Activated CD8-positive, alpha-beta memory T cell treated with anti-CD3 and anti-CD28 coated beads, Interleukin-2, amount 50 U/mL, for 4 hours (primary cell): ENCODE measurements at places on chromosomes 5 and 9.

GRCh38 chr9:89718176-89718575 lies 113.4 kb downstream of the GADD45G start:
- no peak for DNase-seq

DNA sequence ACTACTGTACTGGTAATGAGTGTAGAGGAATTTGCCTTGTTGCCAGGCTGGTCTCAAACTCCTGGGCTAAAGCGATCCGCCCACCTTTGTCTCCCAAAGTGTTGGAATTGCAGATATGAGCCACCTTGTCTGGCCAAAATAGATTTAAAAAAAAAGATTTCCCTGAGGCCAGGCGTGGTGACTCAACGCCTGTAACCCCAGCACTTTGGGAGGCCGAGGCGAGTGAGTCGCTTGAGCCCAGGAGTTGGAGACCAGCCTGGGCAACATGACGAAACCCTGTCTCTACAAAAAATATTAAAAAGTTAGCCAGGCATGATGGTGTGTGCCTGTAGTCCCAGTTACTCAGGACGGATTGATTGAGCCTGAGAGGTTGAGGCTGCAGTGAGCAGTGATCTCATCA lies 62.5 kb downstream of the IPO11 start:
- no peak for DNase-seq

DNA sequence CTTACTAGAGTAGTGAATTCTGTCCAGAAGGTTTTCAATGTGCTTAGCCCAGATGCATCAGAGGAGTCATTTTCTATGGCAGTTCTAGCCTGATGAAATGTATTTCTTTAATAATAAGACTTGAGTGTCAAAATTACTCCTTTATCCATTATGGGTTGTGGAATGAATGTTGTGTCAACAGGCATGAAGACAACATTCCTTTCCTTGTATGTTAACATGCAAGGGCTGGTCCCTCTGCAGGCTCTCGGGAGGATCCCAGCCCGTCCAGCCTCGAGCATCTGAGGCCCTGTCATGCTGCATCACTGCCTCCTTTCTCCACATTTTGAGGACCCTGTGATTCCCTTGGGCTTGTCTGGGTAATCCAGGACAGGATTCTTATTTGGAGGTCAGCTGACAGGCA lies 42.9 kb upstream of the FAM120AOS start:
- DNase-seq, result no peak

GRCh38 chr5:24742334-24742733 lies 97.6 kb upstream of the CDH10 start:
- DNase-seq, result no peak

GRCh38 chr9:76037587-76038225 lies 147.2 kb downstream of the PCSK5 start:
- no peak for DNase-seq

GRCh38 chr5:94769996-94770395 lies 151.5 kb downstream of the SLF1 start:
- no peak for DNase-seq

DNA sequence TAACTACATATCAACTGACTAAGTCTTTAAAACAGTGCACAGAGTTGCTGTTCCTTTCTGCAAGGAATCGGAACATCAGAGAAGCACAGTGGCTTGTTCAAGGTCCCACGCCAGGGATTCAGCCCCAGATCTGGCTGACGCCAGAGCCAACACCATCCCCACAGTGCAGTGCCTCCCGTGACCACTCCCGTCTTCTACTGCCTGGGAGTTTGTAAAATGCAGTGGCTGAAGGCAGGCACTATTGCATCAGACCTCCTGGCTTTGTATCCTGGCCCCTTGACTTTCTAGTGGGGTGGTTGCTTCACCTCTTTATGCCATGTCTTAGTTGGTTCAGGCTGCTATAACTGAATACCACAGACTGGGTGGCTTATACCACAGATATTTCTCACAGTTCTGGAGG lies 131.0 kb downstream of the NSG2 start:
- DNase-seq, result no peak

- no peak for DNase-seq
Measured at GRCh38 chr9:121073038-121073437, 1.7 kb upstream of the CNTRL start.

- no peak for DNase-seq
Measured at GRCh38 chr9:93461414-93461743, 8.0 kb upstream of the FAM120AOS start.

- DNase-seq, result no peak
Measured at GRCh38 chr9:37948417-37948980, 44.6 kb upstream of the SLC25A51 start.

- no peak for DNase-seq
Measured at GRCh38 chr5:154442801-154443200, 3.0 kb upstream of the SAP30L start.

DNA sequence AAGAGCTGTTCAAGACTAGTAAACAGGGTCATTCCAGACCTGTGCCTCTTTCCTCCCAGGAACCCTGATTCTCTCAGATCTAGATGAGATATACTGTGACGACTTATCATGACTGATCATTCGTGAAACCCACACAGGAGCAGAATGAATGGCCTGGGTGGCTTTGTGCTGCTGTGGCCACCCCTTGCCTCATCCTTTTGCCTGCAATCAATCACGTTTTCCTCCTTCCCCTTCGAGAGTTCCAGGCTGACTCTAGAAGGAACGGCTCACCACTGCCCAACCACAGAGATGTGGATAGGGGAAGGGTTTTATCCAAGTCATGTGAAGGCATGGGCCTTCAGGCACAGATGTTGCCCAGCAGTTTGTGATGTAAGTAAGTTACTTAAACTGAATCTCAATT lies 5.8 kb downstream of the ANXA6 start:
- no peak for DNase-seq

- no peak for DNase-seq
Measured at GRCh38 chr9:69895185-69895584, 74.6 kb downstream of the CFAP95 start.

- DNase-seq, result no peak
Measured at GRCh38 chr5:76766746-76767145, 50.8 kb downstream of the F2R start.

- no peak for DNase-seq
Measured at GRCh38 chr9:20985851-20986600, 45.4 kb downstream of the HACD4 start.

DNA sequence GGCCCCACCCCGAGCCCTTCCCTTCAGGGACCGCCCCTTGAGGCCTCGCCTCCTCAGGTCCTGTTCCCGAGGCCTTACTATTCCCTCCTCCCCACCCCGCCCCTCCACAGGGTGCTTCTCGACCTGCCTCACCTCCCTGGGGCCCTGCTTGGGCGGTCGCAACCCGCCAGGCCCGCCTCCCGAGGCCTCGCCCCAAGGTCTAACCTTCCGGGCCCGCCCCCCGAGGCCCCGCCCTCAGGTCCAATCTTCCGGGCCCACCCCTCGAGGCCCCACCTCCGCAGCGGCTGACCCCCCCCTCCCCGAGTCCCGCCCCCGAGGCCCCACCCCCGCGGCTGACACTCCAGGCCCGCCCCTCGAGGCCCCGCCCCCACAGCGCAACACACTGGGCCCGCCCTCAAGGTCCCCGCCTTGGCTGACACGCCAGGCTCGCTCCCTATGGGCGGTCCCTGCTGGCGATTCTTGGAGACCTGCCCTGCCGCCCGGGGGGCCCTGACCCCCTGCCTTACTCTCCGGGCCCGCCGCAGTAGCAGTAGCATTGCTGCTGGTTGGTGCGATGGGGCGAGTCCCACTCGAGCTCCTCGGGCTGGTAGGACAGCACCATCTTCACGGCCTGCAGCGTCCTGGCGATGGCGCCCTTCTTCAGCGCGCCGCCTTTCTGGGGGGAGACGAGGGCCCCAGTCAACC lies 8.2 kb downstream of the PHF19 start:
- peak; percentile 97 for DNase-seq

DNA sequence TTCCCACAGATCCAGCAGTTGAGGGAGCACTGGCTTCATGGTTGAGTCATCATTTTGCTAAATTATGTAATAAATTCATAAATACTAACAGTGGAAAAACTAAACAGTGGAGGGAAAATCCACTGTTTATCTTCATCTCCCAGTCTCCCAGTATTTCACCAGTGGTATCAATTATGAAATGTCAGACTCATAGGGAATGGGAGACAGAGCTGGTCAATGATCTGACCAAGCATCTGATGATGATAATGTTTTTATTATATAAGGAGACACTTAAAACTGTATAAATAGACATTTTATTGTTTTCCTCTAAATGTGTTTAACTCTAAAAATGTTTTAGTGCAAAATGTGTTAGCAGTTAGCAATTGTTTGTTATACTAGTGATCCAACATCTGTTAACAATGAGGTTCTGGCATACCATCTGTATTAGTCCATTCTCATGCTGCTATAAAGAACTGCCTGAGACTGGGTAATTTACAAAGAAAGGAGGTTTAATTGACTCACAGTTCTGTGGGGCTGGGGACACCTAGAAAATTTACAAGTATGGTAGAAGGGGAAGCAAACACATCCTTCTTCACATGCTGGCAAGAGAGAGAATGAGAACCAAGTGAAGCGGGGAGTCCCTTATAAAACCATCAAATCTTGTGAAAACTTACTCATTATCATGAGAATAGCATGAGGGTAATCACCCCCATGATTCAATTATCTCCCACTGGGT lies 11.8 kb upstream of the REEP5 start:
- DNase-seq, result no peak

DNA sequence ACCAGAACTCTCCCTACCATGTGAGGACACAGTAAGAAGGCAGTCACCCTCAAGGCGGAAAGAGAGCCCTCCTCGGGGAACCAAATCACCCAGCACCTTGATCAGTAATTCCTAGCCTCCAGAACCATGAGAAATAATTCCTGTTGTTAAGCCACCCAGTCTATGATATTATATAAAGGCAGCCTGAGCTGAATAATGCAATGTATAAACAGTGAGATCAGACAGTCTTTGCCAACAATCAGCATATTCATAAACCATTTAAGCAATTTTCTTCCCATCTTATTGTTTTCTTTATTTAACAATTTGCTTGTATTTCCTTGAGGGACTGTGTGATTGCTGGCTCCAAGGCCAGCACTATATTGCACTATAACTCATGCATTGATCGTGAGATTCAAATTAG lies 144.4 kb upstream of the DAPK1 start:
- no peak for DNase-seq

DNA sequence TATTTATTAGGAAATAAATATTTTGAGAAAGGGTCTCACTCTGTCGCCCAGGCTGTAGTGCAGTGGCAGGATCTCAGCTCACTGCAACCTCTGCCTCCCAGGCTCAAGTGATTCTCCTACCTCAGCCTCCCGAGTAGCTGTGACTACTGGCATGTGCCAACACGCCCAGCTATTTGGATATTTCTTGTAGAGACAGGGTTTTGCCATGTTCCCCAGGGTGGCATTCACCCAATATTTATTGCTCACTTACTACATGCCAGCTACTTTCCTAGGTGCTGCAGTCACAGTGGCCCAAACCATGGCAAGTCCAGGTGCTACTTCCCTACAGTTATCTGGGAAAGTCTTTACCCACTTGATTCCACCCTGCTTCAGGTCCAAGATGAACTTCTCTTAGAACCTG lies 8.3 kb upstream of the MED7 start:
- no peak for DNase-seq

DNA sequence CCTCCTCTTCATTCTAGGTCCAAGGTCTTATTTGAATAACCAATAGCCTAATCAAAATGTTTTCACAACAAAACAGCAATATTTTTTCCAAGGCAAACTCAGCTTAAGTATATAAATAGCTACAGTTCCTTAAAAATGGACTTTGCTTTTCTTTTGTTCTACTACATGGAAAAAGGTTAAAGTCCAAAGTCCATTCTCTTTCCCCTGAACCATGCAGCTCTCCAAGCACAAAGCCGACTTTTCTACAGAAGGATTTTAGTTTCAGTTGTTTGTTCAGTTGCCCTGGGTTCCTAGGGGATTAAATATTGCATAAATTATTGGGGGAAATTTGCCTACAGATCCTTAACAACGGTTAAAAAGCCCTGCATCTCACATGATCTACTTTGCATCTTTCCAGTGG lies 677.0 kb upstream of the KLF4 start:
- no peak for DNase-seq

- DNase-seq, result no peak
Measured at GRCh38 chr5:57445006-57445704, 37.5 kb downstream of the ACTBL2 start.

GRCh38 chr5:157571357-157571827 lies 4.2 kb downstream of the ADAM19 start:
- no peak for DNase-seq

DNA sequence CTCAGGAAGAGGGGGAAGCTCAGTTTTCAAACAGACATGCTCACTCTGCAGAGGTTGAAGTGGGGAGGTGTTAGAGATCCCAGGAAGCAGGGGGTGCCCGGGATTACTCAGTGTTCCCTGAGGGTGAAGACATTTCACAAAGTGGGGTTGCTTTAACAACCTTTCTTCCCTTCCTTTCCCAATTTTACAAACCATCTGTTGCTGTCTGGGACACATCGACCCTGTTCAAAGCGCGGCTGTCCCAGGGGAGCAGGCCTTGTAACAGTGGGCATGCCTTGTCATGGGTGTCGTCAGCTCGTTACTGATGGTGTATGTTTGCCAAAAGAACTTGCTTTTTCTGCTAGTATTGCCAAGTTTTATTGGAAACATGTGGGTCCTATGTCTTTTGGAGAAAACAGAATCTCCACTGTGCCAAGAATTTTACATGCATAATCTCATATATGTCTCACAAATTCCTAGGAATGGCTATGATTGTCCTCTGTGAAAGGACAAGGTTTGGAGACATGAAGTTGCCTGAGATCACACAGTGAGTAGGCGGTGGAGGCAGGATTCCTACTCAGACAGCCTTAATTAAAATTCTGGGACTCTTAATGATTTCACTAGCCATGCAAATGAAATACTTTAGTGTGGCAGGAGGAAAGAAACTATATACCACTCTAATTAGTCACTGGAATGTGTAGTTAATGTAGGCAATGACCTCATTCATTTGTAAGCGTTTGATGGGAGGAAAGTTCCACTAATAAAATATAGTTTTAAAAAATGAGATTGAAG lies 198.9 kb downstream of the NXNL2 start:
- DNase-seq, result no peak

DNA sequence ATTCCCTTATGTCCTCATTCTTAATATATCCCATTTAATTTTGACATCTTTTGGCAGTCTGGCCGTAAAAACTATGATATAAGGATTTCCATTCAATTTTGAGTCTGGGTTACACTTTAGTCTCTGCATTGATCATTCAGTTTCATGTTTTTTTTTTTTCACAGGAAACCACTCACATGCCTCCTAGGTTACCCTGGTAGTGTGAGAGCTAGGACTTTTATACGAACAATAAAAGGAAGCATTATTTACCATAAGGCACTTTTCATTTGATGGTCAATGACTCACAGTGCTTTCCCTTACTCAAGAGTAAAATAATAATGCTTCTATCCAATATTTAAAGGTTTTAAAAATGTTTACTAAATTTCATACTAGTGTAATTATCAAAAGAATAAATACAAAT lies 16.4 kb upstream of the DMAC1 start:
- DNase-seq, result no peak

DNA sequence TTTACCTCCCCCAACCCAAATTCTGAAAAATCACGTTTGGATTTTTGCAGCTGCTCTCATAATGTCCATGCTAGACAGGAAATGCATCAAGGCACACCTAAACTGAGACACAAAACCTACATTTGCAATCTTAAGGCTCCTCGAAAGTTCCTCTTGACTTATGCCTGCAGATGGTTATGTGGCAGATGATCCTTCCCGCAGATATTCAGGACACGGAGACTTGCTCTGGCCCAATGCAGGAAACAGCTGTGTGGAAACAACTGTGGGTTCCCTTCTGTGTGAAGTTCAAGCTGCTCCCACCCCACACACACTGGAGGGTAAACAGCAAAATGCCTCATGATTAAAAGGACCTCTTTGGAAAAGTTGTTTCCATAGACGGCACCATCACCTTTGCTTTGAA lies 253.8 kb downstream of the EBF1 start:
- no peak for DNase-seq

- no peak for DNase-seq
Measured at GRCh38 chr5:147713550-147714295, 68.8 kb downstream of the JAKMIP2 start.
